ENCODE measurements at places on chromosomes 12 and 14.
A peak's percentile ranks its signal among the peaks of the same experiment; 100 is the strongest.

GRCh38 chr14:101151226-101151926, 247.9 kb upstream of the RTL1 start:
- no peak for DNase-seq

DNA sequence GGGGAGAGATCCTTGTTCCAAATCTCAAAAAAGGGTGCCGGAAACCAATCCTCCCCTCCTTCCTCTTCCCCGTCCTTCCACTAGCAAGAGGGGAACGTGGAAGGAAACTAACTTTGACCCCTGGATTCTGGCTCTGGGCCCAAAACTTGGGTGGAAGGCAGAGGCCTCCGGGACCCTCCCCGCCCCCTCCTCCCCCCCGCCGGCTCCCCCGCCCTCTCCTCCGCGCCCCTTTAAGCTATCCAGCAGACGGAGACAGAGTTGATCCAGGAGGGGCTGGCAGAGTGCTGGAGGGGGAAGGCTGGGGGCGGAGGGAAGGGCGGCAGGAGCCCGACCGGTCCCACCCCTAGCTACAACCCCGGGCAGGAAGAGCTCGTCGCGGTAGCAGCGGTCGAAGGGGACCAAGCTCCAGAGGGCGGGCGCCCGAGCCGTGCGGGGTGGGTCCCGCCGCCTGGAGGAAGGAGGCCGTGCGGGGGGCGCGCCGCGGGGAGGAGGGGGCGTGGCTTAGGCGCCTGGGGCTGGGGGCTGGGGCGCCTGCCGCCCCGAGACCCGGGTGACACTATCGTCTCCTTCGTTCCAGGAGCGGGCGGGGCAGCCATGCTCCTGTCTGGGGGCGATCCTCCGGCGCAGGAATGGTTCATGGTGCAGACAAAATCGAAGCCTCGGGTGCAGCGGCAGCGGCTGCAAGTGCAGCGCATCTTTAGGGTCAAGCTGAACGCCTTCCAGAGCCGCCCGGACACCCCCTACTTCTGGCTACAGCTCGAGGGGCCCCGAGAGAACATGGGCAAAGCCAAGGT, at the start of gene NYNRIN:
NYNRIN (plus strand) TSS at position 351 of the 794 bp plus-strand sequence; CDS start at position 595, 244 bp downstream.
- DNase-seq: peak; percentile 77

GRCh38 chr12:17414596-17414995, 675.4 kb downstream of the RERGL start:
- DNase-seq: no peak

- DNase-seq: no peak
Measured at GRCh38 chr12:59620326-59620725, 24.5 kb downstream of the SLC16A7 start.

- no peak for DNase-seq
Measured at GRCh38 chr14:37384870-37385596, 187.3 kb downstream of the MIPOL1 start.

DNA sequence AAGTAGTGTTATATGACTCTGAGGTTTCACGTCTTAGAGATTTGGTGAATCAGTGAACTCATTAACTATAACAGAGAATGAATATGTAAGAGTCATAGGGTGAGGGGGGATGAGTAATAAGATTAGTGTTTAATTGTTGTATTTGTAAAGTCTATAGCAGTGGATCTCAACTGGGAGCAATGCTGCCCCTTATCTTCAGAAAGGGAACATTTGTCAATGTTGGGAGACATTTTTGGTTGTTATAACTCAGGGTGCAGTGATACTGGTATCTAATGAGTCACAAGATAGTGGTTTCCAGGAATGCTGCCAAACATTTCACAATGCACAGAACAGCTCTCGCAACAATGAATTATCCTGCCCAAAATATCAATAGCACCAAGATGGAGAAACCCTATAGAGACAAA, 1193.7 kb downstream of the GALC start:
- DNase-seq: peak; percentile 93

DNA sequence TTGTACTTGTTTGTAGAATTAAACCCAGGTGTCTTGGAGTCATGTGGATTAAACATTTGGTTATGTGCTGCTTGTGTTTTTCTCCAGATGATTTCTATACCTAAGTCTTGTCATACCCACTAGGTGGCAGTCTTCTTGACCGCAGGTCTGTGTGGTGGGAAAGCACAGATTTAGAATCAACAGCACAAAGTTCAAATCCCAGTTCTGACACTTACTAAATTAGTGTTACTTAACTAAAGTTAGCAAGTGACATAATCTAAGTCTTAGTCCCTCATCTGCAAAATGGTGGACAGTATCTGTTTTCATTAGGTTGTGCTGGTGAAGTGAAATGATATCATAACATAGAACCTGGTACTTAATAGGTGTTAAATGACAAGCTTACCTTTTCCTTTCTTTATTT, 151.0 kb upstream of the ARHGAP5 start:
- DNase-seq: peak; percentile 60

DNA sequence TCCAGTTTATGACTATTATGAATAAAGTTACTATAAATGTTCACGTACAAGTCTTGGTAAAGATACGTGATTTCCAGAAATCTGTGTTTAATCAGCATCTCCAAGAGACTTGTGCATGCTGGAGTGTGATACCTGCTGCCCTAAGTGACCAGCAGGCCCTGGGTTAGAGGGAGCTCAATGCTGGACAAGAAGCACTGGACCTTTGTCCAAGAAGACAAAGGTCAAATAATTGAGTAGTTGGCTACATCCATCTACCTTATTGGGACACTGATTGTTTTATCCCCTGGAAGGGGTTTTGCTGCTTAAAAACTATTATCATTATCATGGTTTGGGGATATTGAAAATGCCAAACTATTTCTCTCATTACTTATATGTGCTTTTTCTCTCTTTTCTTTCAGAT, 37.0 kb upstream of the CHST11 start:
- DNase-seq: no peak

- peak; percentile 17 for DNase-seq
Measured at GRCh38 chr12:94140556-94140955, 7.8 kb upstream of the PLXNC1 start.
